ENCODE measurements at places on chromosomes 16 and 17. TPM values are rescaled to one million over a fixed set of nuclear protein-coding genes. Genes with fewer than 3 reads are reported as not detected.

The VMP1 gene
- total RNA-seq: 345 TPM

The CCDC92B gene
- total RNA-seq: not detected

The TRPV2 gene
- total RNA-seq: 0.38 TPM

The SPATA22 gene
- total RNA-seq: not detected

The SPN gene
- total RNA-seq: 15.7 TPM

The IL34 gene
- total RNA-seq: 7.8 TPM

The GPR179 gene
- not detected for total RNA-seq

The RCVRN gene
- total RNA-seq: not detected

The TMEM235 gene
- not detected for total RNA-seq

DNA sequence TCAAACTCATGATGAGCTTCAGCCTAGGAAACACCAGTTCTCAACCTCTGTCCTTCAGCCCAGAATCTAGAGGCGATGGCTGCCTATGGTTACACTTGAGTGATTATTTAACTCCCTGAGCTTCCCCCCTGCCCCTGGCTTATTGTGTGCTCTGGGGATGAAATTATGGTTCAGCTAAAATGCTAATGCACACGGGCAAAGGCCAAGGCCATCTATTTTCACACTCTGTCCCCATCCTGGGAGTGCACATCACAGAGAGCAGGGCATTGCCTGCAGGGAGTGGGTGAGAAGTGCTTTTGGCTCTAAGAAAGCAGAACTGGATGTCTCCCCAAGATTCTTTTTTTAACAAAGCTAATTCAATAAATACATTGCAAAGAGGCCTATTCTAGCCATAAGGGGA lies 21.6 kb upstream of the CACNG5 start:
- no peak for DNase-seq

- DNase-seq: no peak
Measured at GRCh38 chr17:57553991-57554825, 190.9 kb downstream of the CCDC182 start.

- DNase-seq: no peak
Measured at GRCh38 chr16:6846452-6846851, 486.2 kb upstream of the RBFOX1 start.

DNA sequence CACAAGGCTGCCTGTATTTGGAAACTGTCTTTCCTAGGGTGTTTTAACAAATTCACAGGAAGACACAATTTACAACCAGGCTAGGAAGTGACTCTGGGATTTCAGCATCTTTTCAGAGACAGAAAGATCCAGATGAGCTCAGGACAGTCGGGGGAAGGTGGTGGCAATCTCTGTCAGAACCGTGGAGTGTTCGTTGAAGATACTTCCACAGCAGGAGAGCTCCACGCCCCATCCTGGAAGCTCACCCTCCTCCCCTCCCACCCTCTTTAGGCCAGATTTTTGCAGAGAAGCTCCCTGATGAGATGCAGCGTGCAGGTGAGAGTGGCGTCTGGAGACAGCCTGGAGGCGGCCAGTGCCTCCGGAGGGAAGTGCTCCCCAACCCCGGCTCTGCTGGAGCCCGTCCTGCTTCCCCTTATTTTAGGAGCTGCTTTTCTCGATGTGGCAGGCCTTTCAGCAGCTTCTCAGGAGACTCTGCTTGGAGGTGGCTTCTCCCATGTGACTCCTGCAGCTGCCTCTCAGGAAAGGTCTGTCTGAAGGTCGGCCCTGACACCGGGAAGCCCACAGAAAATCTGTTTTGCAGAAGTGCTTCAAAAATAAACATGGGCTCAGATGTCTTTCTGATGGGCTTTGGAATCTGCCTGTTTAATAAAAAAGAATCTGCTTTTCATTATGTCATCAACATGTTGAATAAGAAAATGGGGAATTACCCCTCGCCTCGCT lies 186.4 kb upstream of the CHMP6 start:
- no peak for DNase-seq

GRCh38 chr17:37605813-37606505 lies 3.3 kb downstream of the SYNRG start:
- no peak for DNase-seq

DNA sequence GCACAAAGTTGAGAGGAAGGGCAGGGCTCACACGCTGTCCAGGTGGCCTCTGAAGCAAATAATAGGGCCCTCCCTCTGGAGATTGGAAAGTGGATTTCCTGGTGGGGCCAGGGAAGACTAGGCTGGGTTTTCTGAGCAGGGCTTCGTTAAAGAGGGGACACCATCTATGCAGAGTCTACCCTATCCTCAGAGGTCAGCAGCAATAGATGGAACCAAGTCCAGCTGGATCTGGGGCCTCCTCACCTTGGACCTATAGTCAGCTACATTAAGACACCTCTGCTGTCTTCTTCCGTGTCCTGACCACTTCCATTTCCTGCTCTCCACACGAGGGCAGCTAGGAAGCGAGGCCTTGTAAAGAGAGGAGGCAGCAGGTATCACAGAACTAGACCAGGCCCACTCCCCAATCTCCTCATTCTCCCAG lies 14.7 kb upstream of the ST6GALNAC1 start:
- no peak for DNase-seq

DNA sequence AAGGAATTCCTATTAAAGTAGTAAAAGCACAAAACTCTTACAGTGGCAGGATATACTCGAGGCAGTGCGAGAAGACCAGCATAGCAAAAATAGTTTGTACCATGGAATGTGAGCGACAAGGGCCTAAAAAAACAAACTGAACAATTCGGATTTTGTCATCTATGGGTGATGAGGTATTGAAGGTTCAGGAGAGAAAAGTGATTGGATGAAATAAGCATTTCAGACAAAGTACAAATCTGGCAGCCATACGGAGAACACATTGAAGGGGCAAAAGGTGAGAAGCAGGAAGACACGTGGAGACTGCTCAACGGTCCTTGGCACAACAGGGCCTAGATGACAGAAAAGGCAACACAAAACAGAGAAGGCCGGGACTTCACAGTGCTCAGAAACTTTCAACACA lies 22.5 kb downstream of the MYH10 start:
- DNase-seq: no peak

- DNase-seq: no peak
Measured at GRCh38 chr17:74028354-74029116, 174.9 kb upstream of the RPL38 start.

DNA sequence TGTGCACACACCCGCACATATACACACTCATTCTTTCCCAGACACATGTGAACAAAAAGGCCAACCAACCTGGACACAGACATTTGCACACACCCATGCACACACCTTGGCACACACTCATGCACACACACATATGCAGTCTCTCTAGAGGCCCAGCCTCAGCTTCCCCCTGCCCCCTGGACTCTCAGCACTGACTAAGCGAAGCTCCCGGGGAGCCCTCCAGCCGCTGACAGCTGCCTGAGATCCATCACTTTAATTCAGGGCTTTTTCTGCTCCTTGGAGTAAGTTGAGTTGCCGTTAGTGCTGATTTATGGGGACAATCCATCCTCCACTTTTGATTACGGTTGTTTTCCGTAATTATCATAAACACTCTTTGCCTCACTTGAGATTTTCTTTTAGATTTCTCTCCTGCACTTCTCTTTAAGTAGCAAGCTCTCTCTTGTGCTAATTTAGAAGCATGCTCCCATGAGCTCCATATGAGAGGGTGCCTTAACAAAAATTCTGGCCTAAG lies 158.6 kb upstream of the CDC42EP4 start:
- no peak for DNase-seq

GRCh38 chr16:85989863-85990643 lies 91.1 kb downstream of the IRF8 start:
- no peak for DNase-seq

- peak; percentile 35 for DNase-seq
Measured at GRCh38 chr16:88456356-88457292, 3.5 kb downstream of the ZFPM1 start.
